Jurkat, Clone E6-1 (cell line): ENCODE measurements at places on chromosomes 5 and 9.
A peak's percentile ranks its signal among the peaks of the same experiment; 100 is the strongest.

GRCh38 chr5:95042037-95042436 is 242.9 kb downstream of the MCTP1 start:
- no peak for DNase-seq

GRCh38 chr9:114898741-114899140 is 31.6 kb downstream of the TNFSF8 start:
- DNase-seq, result peak; percentile 99

DNA sequence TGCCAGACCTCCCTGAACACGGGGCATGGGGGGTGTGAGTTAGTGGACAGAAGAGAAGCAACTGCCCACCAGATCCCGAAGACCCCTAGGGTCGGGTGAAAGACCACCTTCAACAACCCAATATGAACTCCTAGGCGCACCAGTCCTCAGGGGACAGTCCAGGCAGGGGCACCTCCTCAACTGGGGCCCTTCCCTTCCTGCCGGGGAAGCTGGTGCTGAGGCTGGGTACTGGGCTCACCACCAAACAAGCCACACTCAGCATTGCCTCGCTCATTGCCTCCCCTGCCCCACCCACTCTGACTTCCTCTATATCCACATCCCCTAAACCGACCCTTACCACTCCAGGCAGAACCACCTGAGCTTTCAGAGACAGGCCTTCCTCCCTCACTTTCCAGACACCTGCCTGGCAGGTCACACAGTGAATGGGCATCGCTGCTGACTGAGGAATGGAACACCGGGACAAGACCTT is 42.5 kb downstream of the SEMA4D start:
- peak; percentile 67 for DNase-seq

DNA sequence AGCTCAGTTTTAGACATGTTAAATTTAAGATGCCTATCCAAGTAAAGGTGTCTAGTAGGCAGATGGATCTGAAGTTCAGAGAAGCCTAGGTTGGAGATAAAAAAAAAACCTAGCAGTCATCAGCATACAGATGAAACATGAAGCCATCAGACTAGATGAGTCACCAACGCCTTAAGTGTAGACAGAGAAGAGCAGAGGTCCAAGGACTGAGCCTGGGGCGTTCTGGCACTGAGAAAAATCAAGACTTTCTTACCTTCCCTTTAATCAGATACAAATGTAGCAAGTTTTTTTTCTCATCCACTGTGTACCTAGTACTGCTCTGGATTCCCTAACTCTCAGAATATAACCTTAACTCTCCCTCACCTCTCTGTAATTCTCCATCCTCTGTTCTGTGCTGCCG is 97.3 kb downstream of the SIL1 start:
- DNase-seq, result no peak

DNA sequence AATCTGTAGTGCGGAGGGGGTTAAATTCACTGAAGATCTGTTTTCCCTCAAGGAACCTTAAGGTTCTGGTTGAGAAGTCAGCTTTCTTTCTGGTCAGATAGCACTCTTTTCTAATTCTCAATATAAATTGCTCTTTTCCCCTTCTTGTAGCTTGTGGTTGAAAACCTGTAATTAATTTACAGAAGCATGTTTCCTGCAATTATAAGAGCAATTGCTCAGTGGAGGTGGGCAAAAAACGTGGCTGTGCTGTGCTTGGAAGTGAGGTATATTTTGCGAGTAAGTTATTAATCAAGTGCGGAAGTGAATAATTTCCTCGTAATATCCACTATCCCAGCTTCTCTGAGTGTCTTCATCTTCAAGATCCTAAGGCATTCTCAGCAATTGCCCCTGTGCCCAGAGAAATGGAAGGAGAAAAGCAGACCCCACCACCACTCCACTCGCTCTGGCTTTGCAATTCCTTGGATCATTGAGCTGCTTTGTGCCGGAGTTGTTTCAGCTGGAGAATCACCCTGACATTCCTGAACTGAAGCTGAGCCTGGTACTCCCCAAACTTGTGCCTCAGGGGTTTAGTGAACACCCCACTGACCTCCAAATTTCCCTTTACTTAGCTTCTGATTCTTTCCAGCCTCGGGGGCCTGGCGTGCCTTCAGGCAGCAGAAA is 140.6 kb downstream of the LRRC70 start:
- DNase-seq, result no peak

DNA sequence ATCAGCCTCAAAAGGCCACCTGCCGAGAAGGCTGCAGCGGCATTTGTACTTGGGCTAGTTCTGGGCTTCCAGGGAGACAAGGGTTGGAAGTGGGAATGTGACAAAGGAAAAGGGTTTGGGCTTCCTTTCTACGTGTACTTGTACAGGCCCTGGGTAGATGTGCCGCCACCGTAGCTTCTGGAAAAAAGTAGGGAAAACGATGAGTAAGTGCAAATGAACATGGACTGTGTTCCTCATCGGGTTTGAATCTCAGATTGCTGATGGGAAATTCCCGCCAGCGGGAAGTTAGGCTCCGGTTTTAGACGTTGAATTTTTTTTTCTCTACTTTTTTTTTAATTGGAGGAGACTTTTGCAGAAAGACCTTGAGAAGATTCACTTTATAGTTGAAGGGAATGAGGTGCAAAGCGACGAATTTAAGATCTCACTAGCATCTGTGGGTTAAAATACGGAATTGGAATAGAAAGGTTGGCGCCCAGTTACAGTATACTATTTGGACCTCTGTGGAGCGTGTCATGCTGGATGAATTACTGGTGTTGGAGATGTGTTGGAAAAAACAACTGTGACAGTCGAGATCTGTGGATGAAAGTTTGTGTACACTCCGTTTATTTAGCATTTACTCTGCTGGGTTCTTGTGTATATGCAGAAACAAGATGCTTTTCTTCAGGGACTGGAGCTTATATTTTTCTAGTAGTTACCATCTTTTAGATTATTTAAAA is 1.2 kb downstream of the G3BP1 start:
- DNase-seq, result no peak

GRCh38 chr5:16713386-16713928 is 96.7 kb upstream of the RETREG1 start:
- DNase-seq, result no peak

- DNase-seq, result no peak
Observed at GRCh38 chr5:107056278-107056677, 614.5 kb downstream of the EFNA5 start.

DNA sequence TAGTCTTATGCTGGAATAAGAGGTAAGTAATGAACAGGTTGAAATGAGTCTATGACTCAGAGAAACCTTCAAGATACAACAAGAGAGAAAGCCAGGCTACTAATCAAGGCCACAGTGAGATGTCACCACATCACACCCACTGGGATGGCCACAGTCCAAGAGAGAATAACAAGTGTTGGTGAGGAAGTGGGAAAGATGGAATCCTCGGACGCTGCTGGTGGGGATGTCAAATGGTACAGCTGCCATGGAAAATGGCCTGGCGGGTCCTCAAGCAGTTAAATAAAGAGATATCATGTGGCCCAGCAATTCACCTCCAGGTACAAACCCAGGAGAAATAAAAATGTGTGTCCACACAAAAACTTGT is 41.9 kb upstream of the NEURL1B start:
- DNase-seq, result no peak

- no peak for DNase-seq
Observed at GRCh38 chr9:36551129-36551528, 21.6 kb upstream of the MELK start.

GRCh38 chr5:8333485-8333884 is 464.5 kb downstream of the MTRR start:
- DNase-seq, result no peak

- peak; percentile 91 for DNase-seq
Observed at GRCh38 chr5:155260798-155261197, 247.2 kb downstream of the KIF4B start.

DNA sequence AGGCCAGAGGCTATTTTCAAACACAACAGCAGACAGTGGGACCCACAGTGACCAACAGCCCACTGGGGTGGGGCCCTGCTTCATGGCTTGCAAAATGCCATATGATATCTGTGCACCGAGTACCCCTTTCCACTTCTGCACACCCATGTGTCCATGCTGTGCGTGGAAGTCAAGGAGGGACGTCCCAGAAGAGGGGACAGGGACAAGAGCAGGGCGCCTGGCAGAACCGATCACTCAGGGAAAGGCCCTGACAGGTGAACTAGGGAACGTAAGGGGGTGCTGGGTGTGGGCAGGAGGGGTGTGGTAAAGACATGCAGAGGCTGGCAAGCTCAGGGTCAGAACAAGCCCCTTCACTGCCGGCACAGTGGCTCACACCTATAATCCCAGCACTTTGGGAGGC is 7.6 kb upstream of the TTLL11 start:
- DNase-seq, result no peak

- no peak for DNase-seq
Observed at GRCh38 chr5:120084543-120084870, 379.6 kb upstream of the PRR16 start.

DNA sequence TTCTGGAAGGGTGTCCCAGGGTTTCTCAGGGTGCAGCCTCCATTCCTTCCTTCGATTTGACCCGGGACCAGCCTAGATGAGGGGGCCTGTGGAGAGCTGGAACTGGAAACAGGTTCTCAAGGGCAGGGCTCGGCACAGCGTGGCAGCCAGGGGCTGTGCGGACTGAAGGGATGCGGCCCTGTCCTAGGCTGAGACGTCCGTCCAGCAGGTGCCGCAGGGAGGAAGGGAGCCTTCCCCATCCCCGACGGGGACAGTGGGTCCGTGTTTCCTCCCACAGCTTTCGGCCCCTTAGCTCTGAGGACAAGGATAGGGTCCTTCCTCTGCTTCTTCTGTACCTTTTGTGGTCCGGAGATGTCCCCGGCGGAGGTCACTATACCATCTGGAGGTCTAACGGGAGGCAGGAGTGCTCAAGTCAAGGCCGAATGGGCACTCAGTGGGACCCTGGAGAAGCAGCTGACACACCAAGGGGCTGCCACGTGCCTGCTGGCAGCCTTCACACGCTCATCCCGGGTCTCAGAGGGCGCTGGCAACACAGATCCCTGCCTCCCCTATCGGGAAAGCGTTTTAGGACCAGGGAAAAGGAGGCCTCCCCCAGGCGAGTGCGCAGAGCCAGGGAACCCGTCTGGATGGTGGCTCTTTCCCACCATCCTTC is 49.9 kb downstream of the USP20 start:
- DNase-seq, result no peak

- no peak for DNase-seq
Observed at GRCh38 chr9:109975574-109976295, 195.7 kb downstream of the PALM2AKAP2 start.

GRCh38 chr9:5453004-5453403 is 2.7 kb downstream of the CD274 start:
- no peak for DNase-seq

DNA sequence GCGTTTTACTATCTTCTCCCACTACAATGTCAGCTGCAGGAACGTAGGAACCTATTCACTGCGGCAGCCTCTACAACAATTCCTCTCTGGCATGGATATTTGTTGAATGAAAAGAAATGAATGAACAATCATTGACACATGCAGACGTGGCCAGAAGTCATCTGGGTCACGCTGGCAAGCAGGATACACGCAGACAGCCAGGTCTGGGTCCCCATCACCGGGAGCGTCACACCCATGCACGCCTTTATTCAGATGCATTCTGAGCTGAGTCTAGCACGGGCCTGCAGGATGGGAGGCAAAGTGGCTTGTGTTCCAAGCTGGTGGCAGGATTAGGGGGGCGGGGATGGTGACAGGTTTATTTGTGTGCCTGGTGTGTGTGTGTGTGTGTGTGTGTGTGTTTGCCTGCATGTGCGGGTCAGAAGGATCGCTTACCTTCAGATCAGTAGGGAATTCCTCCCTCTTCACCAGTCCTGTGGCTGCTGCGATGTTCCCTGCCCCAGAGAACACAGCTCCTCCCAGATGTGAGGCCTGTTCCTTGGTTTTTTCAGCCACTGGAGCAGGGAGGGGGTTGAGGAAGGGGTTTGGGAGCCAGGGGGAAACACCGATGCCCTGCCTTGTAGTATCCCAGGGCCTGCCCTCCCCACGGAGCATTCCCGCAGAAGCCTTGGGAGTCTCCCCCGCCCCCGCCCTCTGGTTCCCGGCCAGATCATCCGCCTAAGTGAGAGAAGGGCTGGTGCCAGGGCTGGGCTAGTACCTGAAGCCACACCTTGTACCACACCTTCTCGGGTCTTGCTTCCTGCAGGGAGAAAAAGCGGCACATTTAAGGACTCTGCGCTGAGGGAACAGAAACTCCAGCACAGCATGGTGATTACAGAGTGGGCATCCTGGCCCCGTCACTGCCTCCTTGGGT is 4.1 kb downstream of the SNCB start:
- no peak for DNase-seq

- no peak for DNase-seq
Observed at GRCh38 chr5:139686706-139687441, 38.7 kb downstream of the CXXC5 start.

GRCh38 chr9:134344068-134344799 is 18.0 kb downstream of the RXRA start:
- DNase-seq, result peak; percentile 11

- DNase-seq, result no peak
Observed at GRCh38 chr5:140965905-140966292, 377 bp upstream of the PCDHAC2 start.

GRCh38 chr5:129306725-129307124 is 153.4 kb upstream of the ADAMTS19 start:
- DNase-seq, result no peak

GRCh38 chr9:114656301-114656700 is 1.3 kb downstream of the TEX53 start:
- no peak for DNase-seq

GRCh38 chr5:80917631-80918030 is 42.5 kb upstream of the RASGRF2 start:
- peak; percentile 26 for DNase-seq

GRCh38 chr9:89597711-89598362 is 7.0 kb upstream of the GADD45G start:
- DNase-seq, result peak; percentile 52

DNA sequence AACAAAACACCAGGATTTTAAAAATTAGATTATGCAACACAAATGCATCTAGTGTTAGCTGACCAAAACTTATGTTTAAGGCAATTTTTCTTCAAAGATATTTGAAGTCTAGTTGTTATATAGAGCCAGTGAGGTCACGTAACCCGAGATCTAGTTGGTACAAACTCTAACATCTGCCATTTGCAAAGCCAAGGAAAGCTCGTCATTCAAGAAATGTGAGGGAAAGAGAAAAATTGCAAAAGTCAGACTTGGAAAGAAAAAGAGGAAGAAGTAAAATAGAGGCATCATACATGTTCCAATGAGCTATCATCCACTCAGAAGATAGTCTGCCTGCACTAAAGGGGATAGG is 293.4 kb upstream of the PUM3 start:
- DNase-seq, result no peak

DNA sequence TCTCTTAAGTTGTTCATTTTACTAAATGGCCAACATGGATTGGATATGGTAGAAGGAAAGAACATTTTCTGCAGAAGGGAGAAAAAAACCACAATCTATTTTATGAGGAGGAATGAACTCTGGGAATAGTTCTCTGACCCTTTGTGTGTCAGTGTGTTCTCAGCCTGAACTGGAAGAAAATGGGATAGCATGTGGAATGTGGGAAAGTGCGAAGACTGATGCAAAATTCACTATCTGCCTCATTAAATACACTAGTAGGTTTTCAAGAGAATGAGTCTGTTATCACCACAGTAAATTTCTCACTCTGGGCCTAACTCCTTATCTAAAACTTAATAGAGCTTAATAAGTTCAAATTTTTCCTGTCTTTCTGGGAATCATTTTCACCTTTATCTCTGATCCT is 22.7 kb downstream of the ITGA1 start:
- DNase-seq, result no peak
